NCI-H1105 treated with DMSO at 0.1 percent for 48 hours (cell line): ENCODE measurements at places on chromosomes 16 and 17.

- peak; percentile 9 for DNase-seq
These were observed at the start of gene GPR139 for GRCh38 chr16:20073203-20074098. Gene GPR139, minus strand, starts transcription at chr16:20073890. Its CDS starts 274 bp downstream, at chr16:20073616.

- DNase-seq = no peak
These were observed 712 bp downstream of the TMEM256 start for GRCh38 chr17:7403043-7403726.

DNA sequence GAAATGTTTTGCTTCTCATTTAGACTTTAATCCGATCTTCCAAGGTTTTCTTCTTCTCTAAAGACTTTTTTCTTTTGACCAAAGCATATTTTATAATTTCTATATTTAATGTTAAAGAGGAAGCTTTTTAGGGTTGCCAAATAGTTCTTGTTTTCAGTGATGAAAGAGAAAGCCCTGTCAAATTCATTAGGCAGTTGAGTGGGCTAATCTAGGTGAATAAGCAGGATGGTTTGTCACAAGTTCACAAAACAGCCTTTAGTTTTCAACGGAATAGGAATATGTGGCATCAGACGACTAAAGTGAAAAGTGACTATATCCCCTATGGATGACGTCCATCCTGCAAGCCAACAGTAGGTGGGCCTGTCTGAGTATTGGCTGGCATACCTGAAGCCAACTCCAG lies 118.8 kb downstream of the NLK start:
- no peak for DNase-seq

GRCh38 chr16:79061181-79061580 lies 539.4 kb downstream of the MAF start:
- DNase-seq = no peak

GRCh38 chr16:10608687-10609401 lies 28.4 kb upstream of the EMP2 start:
- no peak for DNase-seq

GRCh38 chr17:34721326-34721725 lies 141.9 kb downstream of the TMEM132E start:
- DNase-seq = no peak

DNA sequence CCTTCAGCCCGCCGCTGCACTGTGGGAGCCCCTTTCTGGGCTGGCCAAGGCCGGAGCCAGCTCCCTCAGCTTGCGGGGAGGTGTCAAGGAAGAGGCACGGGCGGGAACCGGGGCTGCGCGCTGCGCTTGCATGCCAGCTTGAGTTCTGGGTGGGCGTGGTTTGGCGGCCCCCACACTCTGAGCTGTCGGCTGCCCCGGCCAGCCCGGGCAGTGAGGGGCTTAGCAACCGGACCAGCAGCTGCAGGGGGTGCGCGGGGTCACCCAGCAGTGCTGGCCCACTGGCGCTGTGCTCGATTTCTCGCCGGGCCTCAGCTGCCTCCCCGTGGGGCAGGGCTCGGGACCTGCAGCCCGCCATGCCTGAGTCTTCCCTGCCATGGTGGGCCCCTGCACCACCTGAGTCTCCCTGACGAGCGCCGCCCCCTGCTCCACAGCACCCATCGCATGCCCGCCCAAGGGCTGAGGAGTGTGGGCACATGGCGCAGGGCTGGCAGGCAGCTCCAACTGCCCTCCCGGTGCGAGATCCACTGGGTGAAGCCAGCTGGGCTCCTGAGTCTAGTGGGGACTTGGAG lies 17.0 kb downstream of the PRR11 start:
- DNase-seq = no peak

DNA sequence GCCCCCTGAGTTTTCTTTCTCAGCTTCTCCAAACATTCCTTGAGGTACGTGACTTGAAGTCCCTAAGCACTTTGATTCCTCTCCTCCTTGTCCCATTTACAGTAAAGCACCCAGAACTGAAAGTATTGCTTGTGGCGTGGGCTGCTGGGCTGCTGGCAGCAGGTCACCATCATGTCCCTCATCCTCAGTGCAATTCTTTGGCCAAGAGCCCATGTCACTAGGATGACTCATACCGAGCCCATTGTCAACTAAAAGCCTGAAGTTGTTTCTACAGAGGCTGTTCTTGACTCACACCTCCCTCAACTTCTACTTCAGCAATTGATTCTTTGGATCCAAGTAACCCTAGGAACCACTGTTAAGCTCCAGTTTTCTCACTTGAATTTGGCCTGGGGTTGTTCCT lies 54.3 kb downstream of the KPNA2 start:
- no peak for DNase-seq

DNA sequence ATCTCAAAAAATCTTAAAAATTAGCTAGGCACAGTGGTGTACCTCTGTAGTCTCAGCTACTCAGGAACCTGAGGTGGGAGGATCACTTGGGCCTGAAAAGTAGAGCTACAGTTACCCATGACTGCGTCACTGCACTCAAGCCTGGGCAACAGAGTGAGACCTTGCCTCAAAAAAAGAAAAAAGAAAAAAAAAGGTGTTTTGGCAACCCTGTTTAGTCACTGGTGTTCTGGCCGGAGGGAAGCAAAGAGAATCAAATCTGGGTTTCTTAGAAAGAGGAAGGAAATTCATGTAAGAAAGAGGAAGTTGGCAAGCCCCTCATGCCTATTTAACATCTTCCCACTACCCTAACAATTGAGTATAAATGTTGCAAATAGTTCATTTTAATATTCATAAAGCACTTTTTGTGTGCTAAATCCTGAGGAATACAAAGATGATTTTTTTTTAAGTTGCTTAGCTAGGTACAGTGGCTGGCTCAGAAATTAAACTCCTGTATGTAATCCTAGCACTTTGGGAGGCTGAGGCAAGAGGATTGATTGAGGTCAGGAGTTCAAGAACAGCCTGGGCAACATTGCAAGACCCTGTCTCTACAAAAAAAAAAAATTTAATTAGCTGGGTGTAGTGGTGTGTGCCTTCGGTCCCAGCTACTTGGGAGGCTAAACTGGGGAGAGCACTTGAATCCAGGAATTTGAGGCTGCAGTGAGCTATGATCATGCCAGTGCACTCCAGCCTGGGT lies 6.5 kb upstream of the USP32 start:
- no peak for DNase-seq

GRCh38 chr16:65700596-65700995 lies 578.7 kb upstream of the CDH11 start:
- DNase-seq = no peak

DNA sequence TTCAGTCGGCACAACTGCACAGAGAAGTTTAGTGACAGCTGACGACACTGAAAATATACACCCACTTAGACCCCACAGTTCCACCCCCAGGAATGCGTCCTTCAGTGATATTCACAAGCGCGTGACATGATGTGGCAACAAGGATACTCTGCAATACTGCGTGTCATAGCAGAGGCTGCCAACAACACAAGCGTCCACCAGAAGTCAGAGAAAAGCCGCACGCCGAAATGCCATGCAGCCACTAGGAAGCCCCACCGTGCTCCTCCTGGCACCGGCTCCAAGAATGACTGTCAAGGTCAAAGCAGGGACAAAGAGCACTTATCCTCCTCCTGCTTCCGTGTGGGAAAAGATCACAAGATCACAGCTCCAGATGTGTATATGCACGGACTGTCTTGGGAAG lies 3.5 kb downstream of the ATP2A3 start:
- DNase-seq = no peak

DNA sequence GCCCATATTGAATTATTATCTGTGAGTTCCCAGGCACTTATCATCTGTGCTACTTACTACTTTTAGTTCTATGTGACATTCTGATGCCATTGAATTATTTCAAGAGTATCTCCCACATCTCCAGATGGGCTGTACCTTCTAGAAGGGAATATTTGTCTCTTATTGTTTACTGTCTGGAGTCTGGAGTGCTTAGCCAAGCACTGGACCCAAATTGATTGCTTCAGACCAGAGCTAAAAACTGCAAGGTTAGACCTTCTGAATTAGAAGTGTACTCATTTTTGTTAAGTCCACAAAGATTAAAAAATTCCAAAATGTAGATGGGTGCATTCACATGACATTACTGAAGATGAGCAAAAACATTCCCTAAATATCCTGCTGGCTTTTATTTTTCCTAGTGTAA lies 16.0 kb upstream of the KRT222 start:
- no peak for DNase-seq

GRCh38 chr16:84465154-84465553 lies 39.3 kb downstream of the MEAK7 start:
- no peak for DNase-seq
